Epithelial cell of prostate (primary cell): ENCODE measurements at places on chromosomes 12 and 14.

DNA sequence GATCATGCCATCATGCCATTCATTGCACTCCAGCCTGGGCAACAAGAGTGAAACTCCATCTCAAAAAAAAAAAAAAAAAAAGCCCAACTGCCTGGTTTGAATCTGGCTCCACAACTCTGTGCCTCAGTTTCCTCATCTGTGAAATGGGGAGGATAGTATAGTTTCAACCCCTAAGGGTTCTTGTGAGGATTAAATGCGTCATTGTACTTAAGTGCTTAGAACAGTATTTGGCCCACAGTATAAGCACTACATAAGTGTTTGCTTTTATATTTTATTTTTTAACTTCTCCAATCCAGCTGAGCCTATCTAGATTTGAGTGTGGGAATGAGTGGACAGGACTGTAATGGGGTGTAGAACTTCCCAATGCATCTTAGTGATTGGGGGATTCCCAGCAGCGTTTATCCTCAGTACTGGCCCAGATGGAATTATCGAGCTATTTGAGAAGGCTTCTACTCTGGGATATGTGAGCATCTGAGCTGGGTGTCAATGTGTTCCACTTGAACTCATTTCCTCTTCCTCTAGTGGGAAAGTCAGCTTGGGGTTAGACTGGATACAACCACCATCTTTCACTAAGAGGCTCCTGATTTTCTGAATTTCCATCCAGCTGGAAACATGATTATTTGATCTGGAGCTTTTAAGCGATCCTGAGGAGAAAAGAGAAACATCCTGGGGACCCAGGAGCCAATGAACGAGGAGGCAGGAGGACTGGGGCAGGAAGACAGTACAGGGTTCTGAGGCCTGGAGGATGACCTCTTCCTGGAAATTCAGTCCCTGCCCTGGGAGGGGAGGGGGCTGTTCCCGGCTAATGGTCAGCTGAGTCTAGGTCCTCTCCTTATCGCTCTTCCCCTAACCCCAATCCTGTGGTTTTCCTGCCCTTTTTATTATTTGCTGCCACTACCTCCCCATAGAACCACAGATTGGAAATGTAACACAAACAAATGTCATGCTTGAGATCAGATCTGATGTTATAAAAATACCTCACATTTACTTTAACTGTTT, 9.3 kb upstream of the ESPL1 start:
- no peak for DNase-seq

- no peak for DNase-seq
Measured at GRCh38 chr14:42004321-42004720, 397.6 kb downstream of the LRFN5 start.

- peak; percentile 96 for DNase-seq
Measured at GRCh38 chr14:64540208-64541202, at the start of gene HSPA2. TSS of gene HSPA2 (plus strand) at chr14:64540741. CDS start at chr14:64540850, 109 bp downstream.

- DNase-seq: no peak
Measured at GRCh38 chr12:57767305-57767698, 424 bp upstream of the CYP27B1 start.

- no peak for DNase-seq
Measured at GRCh38 chr14:47778631-47779030, 103.2 kb upstream of the MDGA2 start.

- DNase-seq: no peak
Measured at GRCh38 chr12:55698965-55699364, 8.7 kb downstream of the ITGA7 start.

GRCh38 chr12:79959484-79959883, 24.6 kb upstream of the PPP1R12A start:
- DNase-seq: no peak

GRCh38 chr14:75835737-75836136, 146.1 kb downstream of the TGFB3 start:
- no peak for DNase-seq

GRCh38 chr12:108826101-108826806, 31.1 kb downstream of the SSH1 start:
- DNase-seq: no peak

- DNase-seq: no peak
Measured at GRCh38 chr14:39812532-39813320, 380.5 kb upstream of the FBXO33 start.

GRCh38 chr12:90322006-90322405, 613.4 kb upstream of the ATP2B1 start:
- no peak for DNase-seq

DNA sequence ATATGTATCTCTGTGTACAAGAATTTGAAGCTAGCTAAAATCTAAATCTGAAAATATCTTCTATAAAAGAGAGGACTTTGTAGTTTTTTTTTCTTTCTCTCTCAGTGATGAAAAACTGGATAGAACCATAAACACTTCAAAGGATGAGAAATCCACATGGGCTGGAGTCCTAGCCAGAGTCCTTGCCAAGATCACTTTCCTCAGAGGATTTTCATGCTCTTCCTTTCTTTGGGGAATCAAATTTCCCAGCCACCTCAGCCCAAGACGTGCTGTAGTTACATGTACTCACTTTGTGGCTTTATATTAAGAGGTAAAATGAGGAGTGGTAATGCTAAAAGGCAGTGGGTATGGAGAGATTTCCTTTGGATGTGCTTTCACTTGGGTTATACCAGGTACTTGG, 110.3 kb downstream of the SLC38A1 start:
- no peak for DNase-seq

DNA sequence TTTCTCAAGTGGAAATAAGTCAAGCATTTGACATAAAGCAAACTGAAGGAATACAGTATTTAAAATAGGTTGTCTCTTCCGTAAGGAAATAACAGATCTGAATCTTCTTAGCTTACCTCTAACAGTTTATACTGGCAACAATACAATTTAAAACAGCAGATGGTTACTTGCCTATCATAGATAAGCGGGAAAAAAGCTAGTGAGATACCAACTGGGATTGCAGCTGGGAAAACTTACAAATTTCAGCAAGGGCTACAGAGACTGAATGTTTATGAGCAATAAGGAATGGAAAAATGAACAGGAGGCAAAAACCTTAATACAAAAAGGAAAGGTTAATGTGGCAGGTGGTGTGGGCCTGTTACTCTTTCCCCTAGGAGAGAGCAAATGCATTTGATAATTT, 220.0 kb downstream of the RASSF9 start:
- no peak for DNase-seq

DNA sequence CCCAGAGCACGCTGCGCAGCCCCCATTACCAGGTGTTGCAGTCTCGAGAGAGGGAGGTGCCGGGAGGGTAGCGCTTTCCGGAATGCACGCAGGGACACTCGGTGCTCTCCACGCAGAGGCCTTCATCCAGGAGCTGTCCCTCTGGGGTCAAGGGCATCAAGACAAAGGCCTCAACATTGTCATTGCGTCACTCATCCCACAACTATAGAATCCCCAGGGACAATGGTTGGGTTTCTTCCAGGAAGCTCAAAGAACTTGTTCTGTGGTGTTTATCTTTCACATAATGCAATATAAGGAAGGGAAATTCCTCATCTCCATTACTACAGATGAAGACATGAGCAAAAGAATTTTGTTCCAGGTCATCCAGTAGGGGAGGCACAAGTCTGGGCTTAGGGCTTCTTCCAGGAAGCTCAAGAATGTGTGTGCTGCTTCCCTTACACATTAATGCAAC, 52.1 kb downstream of the VWF start:
- DNase-seq: peak; percentile 45

DNA sequence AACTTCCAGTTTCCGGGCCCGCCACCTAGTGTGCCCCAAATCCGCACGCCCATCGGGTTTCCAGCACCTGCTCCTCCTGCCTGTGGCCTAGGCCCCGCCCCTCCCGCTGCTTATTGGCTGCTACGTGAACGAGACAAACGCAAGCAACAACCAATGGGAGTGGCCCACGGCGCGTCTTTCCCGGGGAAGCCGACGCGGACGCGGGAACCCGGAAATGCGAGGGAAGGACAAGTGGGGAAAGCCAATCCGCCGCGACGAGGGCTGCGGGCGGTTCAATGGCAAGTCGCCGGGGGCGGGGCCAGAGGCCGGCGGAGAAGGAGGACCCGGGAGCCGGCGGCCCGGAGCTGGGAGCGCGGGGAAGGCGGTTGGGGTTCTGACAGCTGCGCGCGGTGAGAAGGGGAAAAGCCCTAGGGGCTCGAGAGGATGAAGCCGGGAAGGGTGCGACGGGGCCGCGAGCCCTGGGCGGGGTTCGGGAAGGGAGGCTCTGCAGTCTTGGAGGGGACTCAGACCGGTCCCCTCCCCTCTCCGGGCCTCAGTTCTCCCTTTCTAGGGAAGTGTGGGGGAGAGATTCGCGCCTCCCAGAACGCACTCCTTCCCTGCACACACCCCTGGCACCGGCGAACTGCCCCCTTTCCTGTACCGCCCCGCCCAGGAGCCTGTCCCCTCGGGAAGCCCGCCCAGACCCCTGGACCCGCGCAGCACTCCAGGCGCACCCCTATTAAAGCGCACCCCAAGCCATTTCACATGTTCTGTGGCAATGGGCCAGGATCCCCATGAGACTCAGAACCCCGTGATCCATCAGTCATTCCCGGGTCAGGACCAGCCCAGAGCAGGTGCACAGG, at the start of gene FICD:
Gene FICD, plus strand, starts transcription at position 305 of the 842 bp plus-strand sequence. CDS start 1,696 bp downstream, outside the sequence.
- DNase-seq: peak; percentile 91

DNA sequence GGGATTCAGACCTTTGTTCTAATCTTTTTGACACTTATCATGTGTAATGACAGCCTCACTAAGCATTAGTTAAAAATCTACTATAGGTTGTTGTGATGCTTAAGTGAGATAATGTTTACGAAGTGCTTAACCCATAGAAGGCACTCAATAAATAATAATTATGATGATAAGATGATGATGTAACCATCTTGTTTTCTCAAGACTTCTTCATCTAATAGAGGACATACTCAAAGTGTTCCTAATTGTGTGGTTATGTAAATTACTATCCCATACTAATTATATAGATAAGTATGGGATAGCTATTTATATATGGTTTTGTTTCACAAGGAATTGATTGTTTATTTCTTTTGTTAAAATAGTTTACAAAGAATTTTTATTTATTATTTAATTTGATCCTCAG, 76.9 kb downstream of the MIPOL1 start:
- no peak for DNase-seq

DNA sequence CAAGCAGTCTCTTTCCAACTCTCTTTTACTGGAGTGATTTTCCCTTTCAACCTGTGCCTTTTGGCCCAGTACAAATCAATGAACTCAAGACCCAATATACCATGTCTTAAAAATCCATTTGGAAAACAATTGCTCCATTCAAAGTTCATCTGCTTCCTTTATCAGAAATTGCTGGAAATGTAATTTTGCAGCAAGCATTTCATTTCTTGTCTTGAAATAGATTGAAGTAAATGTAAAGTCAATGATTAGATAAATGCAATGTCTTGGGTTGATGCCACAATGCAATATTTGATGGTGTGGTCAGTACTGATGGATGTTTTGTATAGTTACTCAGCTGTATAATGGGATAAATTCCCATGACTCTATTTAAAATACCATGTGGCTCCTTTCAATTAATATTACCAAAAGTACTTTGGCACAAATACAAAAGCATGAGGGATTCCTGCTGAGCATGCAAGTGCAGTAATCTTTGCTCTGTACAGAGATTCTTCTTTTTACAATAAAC, 707.7 kb upstream of the NOVA1 start:
- no peak for DNase-seq

- DNase-seq: no peak
Measured at GRCh38 chr12:97260786-97261185, 201.8 kb upstream of the RMST start.

GRCh38 chr12:47941475-47941780, 22.0 kb upstream of the TMEM106C start:
- DNase-seq: no peak

DNA sequence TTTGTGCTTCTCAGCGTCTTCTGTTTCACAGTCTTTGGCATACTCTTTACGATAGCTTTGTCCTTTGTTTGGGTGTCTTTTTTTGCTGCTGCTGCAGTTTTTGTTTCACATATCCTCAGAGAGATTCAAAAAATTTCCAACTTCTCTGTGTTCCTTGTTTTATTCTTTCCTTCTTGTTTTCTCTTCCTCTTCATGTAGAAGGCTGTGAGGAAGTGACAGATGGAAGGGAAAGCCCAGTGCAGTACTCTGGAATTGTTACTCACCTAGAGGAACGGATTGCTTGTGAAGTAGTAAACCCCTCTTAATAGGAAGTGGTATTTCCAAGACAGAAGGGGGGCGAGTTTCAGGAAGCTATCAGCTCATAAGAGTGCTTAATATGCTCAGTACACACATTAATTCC, 1.7 kb downstream of the CREBL2 start:
- DNase-seq: no peak

DNA sequence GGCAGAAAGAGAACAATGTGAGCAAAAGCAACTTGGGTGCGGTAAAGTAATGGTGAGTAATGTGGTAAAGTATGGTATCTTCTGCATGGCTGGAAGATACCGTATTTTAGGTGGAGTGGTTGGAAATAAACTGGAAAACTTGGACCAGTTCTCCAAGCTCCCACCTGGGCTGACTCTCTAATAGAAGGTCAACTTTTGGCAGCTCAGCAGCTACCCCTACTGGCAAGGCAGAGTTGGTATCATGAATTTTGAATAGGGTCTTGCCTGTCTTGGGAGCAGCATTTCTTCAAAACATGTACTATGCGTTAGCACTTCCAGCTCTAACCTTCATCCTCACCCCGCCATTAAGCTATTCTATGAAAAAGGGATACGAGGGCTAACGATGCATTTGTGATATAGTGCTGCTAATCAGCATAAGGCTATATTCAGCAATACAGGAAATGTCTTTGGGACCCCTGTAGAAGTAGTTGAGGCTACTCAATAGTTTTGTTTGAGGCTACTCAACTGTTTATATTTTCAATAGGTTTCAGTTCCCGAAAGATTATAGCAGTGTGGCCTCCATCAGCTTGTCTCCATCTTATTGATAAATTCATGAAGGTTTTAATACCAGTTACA, 276.3 kb upstream of the FAR2 start:
- no peak for DNase-seq

DNA sequence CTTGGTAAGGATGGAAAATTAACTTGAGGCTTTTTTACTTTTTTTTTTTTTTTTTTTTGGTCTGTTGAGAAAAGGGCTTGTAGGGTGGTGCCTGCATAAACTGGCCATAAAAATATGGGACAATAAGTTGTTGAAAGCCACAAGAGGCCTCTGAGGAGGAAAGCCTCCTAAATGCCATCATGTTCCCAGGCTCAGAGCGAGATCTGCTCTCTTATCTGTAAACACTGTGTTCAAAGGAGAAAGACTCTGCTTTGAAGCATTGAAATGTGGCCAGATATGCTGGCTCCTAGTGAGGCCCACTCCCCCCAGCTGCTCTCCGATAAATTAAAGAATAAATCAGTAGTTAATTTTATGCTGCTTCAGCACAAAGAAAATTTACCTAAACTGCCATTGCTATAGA, 504.9 kb downstream of the DIO2 start:
- no peak for DNase-seq

DNA sequence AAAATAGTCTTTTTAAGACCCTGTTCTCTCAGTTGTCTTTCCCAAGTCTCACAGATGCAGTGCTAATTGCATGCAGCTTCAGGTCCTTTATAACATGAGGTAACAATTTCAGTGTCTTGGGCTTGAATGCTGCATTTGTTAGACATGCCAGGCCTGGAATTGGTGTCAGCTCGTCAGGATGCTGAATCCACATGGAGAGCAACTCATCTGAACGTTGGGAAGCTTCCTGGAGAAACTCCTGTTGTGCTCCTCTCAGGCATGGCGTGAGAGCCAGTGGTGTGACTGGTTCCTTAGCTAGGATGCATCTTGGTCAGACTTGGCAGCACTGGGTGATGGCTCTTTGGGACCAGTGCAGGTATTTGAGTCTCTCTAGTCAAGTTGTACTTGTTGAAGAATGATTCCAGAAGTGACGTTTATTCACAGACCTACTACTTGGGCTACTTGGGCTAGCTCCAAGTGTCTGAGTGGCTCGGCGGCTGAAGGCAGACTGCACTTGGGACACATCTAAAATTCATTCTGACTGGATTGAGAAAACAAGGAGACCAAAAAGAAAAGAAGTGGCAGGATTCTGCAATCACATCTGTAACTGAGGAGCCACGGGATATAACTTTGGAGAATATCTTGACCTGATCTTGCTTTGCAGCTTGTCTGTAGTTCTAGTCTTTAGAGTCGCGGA, 134.8 kb upstream of the ARHGAP5 start:
- DNase-seq: no peak
